Smooth muscle cell of the pulmonary artery (primary cell): ENCODE measurements at places on chromosomes 7 and 10. TPM values are rescaled to one million over a fixed set of nuclear protein-coding genes. Genes with fewer than 3 reads are reported as not detected.

Gene PDZD7
- total RNA-seq, result 2.8 and 5.5 TPM in 2 replicates

Gene CYP2C19
- total RNA-seq, result not detected in 2 replicates

Gene MRLN
- not detected in 2 replicates for total RNA-seq

Gene TMEM209
- total RNA-seq, result 8.8 and 9.9 TPM in 2 replicates

Gene FAM241B
- 0.26 and 0.39 TPM in 2 replicates for total RNA-seq

Gene LIPM
- 0.10 and 0.13 TPM in 2 replicates for total RNA-seq

Gene PIK3CG
- 0.03 and 0.07 TPM in 2 replicates for total RNA-seq

Gene HOXA5
- 1.2 and 5.1 TPM in 2 replicates for total RNA-seq

Gene ITPRID1
- not detected in 2 replicates for total RNA-seq

Gene GCK
- 1.0 and 1.4 TPM in 2 replicates for total RNA-seq

Gene AKR1C1
- 79.3 and 99.2 TPM in 2 replicates for total RNA-seq

Gene GRID1
- 0.03 and 0.46 TPM in 2 replicates for total RNA-seq

Gene MACROH2A2
- 4.6 and 5.7 TPM in 2 replicates for total RNA-seq

Gene ATG9B
- 0.98 and 1.2 TPM in 2 replicates for total RNA-seq

Gene NEURL1
- total RNA-seq, result under 0.01 and 0.63 TPM in 2 replicates

Gene GIMAP1
- total RNA-seq, result 0.03 TPM in 1 of 2 replicates, not detected in the other

Gene KCP
- total RNA-seq, result 0.69 and 0.78 TPM in 2 replicates

Gene SMKR1
- 0.20 TPM in 1 of 2 replicates, not detected in the other for total RNA-seq

Gene FFAR4
- not detected in 2 replicates for total RNA-seq

Gene PRKAR2B
- total RNA-seq, result 0.43 and 1.1 TPM in 2 replicates

Gene EBLN1
- not detected in 2 replicates for total RNA-seq

Gene ASAH2B
- 2.2 and 2.3 TPM in 2 replicates for total RNA-seq

Gene PLCE1
- total RNA-seq, result 1.8 and 2.5 TPM in 2 replicates

Gene UTF1
- not detected in 2 replicates for total RNA-seq

Gene C10orf53
- not detected in 2 replicates for total RNA-seq

Gene ANK3
- 67.8 and 313 TPM in 2 replicates for total RNA-seq

Gene FAM20C
- total RNA-seq, result 72.9 and 256 TPM in 2 replicates

Gene HTRA1
- total RNA-seq, result 591 and 835 TPM in 2 replicates

Gene TSPAN12
- 1.9 and 5.2 TPM in 2 replicates for total RNA-seq

Gene NRAP
- total RNA-seq, result under 0.01 TPM in 1 of 2 replicates, not detected in the other

Gene ADAM8
- 1.5 and 2.7 TPM in 2 replicates for total RNA-seq

Gene OR6B1
- not detected in 2 replicates for total RNA-seq

Gene ADIRF
- 86.1 and 116 TPM in 2 replicates for total RNA-seq

Gene SH3PXD2A
- 44.1 and 45.5 TPM in 2 replicates for total RNA-seq

Gene SMARCD3
- total RNA-seq, result 37.1 and 38.7 TPM in 2 replicates

Gene TFR2
- 1.9 and 2.2 TPM in 2 replicates for total RNA-seq

Gene ZNF488
- 0.13 TPM in 1 of 2 replicates, not detected in the other for total RNA-seq

Gene POLR2J2
- 3.2 and 3.7 TPM in 2 replicates for total RNA-seq

Gene NUPR2
- total RNA-seq, result not detected in 2 replicates

Gene PRF1
- not detected in 2 replicates for total RNA-seq

Gene NUTM2E
- total RNA-seq, result not detected in 2 replicates

Gene RBP3
- not detected in 2 replicates for total RNA-seq

Gene OGDHL
- 0.26 and 1.7 TPM in 2 replicates for total RNA-seq

Gene NPC1L1
- total RNA-seq, result 0.07 and 0.13 TPM in 2 replicates

Gene TWIST1
- 30.5 and 44.1 TPM in 2 replicates for total RNA-seq

Gene GPR146
- total RNA-seq, result 16.4 and 16.7 TPM in 2 replicates

Gene PAX4
- total RNA-seq, result not detected in 2 replicates

Gene CTAGE6
- total RNA-seq, result 1.1 and 1.7 TPM in 2 replicates

Gene LFNG
- total RNA-seq, result 1.6 and 19.7 TPM in 2 replicates
